Spleen (tissue), 13 donors: ENCODE measurements at places on chromosomes 5 and 9. TPM values are rescaled to one million over a fixed set of nuclear protein-coding genes. Genes with fewer than 3 reads are reported as not detected.
A peak's percentile ranks its signal among the peaks of the same experiment; 100 is the strongest.

GPR107 gene
- polyA plus RNA-seq, result 7.4 TPM

GRCh38 chr9:134908524-134909309, 9.0 kb downstream of the FCN1 start:
- no peak for DNase-seq

SLC1A1 gene
- 0.11 TPM for polyA plus RNA-seq

DNA sequence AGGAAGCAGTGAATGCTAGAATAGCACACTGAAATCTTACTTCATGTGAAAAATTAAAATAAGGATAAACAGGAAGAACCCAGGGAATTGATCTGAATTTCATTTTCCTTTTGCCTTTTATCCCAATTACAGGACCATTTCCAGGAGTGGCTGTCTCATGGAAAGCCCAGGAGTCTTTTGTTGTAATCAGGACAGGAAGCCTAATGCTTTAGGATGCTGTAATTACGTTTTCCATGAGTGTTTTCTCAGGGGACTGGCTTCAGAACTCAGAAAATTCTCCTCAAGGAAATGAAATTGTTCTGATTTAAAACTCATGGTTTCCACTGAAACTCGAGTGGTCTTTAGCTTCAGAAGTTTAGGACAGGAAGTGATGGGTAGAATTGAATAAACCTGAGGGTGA, 56.6 kb upstream of the CAMK4 start:
- DNase-seq, result no peak

GRCh38 chr5:91089758-91090157, 293.4 kb downstream of the ARRDC3 start:
- DNase-seq, result no peak

SPATA31C1 gene
- not detected for polyA plus RNA-seq

DNA sequence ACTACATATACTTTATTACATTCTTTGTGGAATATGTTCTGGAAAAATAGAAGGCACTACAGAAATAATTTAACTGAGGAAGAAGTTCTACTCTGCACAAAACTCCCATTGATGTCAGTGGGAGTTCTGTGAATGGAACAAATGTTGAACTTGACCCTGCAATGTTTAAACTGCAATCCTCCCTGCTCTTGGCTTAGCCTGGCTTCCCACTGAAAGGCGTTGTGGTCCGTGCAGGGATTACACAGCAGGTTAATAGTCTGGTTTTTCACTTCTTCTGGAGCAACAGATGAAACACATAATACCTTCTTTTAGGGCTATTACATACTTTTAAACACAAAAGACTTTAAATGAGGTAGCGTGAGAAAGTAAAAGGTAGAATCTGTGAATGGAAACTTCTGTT, 12.9 kb upstream of the ERBIN start:
- no peak for DNase-seq

DNA sequence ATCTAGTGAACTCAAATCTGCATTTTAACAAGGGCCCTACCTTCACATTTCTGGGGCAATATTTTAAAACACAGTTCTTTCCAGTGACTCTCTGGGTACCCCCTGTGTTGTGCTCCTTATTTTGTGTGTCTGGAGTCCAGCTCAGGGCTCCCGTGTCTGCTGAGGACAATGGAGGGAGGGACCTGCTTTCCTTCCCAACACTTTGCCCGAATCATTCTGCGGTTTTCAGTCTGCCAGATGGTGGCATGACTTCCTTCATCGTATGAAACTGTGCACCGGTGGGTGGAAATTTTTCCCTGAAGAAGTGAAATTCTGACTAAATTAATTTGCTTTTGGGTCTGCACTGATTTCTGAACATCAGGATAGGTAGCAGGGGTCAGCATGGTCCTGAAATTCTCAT, 153.6 kb upstream of the CD180 start:
- DNase-seq, result no peak

GRCh38 chr9:87889882-87890252, 7.2 kb downstream of the SPATA31E1 start:
- no peak for DNase-seq

GOLM1 gene
- polyA plus RNA-seq, result 6.7 TPM

FAM13B gene
- polyA plus RNA-seq, result 14.5 TPM

DNA sequence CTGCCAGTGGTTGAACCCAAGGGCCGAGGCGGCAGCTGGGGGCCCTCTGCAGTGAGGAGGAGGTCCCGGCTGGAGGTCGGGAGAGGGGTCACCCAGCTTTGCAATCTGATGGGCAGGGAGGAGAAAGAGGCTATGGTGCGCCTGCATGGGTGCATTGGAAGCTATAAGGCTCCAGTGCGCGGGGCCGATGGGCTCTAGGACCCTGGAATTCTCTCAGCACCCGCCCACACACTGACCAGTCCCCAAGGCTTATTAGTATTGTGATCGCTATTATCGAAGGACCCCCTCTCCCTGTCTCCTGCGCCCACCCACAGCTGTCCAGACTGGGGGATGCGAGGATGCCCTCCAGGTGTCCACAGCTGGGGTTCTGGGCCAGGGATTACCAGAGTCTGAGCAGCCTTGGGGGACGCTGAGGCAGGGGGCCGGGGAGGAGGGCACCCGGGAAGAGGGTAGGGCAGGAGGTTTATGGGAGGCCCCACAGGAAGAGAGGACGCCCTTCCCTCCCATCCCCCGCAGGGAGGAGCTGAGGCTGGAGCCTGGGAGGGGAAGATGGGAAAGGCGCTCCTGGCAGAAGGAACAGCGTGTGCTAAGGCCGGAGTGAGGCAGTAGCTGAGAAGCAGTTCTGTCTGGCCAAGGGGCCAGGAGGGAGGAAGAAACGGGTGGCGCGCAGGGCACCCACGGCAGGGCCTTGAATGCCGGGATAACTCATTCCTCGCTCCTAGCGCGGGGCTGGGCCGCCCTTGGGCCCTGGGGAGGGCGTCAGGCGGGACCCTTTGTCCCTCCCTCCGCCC, 24.2 kb downstream of the C9orf50 start:
- DNase-seq, result no peak

ZFP2 gene
- polyA plus RNA-seq, result 1.7 TPM

DNA sequence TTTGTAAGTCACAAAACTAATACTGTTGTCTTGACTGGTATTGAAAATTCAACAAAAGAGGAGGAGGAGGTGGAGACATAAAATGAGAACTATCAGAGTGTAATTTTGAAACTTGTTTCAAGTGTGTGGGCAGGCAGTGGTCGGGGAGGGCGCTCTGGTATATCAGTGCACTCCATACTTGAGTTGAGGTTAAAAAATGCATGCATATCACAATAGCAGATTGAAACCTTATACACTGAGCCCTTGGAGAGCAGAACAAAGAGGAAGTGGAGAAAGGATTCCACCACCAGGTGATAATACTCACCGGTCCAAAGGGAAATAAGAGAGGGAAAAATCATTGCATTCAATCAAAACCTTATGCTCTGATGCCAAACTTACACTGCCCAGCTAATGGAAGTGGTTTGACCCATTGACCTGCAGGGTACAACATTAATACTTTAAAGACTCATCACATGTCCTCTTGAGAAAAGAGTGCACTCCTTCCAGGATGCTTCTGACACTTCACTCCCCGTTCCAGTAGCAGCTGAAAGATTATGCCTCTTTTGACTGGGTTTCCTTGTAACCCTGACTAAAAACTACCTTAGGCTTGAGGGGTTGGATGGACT, 79.5 kb upstream of the FAM169A start:
- DNase-seq, result no peak

- DNase-seq, result no peak
Observed at GRCh38 chr9:95074632-95075031, 242.9 kb downstream of the FANCC start.

GRCh38 chr5:100110497-100110896, 424.7 kb upstream of the FAM174A start:
- no peak for DNase-seq

DNA sequence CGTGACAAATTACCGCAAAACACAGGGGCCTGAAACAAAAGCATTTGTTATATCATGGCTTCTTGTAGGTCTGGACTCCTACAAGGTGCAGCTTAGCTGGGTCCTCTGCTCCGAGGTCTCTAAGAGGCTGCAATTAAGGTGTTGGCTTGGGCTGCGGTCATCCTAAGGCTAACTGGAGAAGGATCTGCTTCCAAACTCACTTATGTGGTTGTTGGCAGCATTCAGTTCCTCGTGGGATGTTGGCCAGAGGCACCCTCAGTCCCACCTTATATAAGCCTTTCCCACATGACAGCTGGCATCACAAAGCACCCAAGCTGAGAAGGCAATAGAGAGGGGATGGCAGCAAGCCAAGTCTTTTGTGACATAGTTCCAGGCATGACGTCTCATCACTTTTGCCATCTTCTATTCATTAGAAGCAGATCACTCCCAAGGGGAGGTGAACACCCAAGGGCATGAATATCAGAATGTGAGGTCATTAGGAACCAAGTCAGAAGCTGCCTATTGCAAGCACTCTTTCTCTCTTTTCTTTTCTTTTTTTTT, 47.9 kb upstream of the ZBTB43 start:
- no peak for DNase-seq

PAPPA gene
- polyA plus RNA-seq, result 0.13 TPM

- DNase-seq, result no peak
Observed at GRCh38 chr5:144731786-144732185, 561.1 kb downstream of the KCTD16 start.

SPATA31A3 gene
- polyA plus RNA-seq, result not detected

GRCh38 chr5:151896031-151896691, 28.5 kb downstream of the GLRA1 start:
- DNase-seq, result no peak

DNA sequence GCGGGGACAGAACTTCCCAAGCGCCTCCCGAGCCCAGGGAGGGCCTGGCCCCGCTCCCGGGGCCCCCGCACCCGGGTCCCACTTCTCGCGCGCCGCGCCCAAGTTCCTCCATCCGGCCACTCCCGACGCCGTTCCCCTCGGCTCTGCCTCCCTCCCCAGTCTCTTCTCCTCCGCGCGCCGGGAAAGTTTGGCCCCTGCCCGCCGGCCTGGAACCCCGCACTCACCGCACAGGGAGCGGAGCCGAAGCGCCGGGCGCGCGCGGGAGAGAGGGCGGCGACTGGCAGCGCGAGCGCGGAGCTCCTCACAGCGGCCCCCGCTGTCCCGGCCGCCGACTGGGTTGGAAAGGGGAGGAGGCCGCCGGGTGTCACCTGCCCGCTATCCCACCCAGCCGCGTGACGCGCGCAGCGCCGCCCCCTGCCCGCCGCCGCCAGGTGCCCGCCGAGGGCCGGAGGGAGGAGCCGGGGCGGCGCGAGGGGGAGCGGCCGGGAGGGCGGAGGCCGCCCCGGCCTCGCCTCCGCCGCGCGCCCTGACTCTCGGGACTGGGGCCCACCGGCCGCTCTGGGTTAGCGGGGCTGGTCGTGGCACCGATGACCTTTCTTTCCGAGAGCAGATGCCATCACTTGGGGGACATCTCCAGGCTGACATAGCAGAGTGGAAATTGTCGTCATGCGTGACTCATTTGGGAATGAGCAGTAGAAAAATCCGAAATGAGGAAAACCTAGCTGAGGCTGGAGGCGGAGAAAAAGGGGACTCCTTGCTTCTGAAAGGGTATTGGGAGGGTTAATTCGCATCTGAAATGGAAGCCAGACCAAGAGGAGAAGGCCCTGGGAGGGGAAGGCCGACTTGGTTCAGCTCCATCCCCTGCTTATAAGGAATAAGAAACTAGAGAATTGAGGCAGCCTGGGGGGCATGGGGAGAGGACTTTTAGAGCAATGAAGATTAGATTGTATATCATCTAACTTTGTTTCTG, at the start of gene ELOVL7:
Gene ELOVL7 (minus strand): TSS at position 334 of the 970 bp plus-strand sequence. CDS start 56,872 bp downstream, outside the sequence.
- DNase-seq, result peak; percentile 80

- no peak for DNase-seq
Observed at GRCh38 chr5:72255670-72256069, 64.4 kb downstream of the MRPS27 start.

DNA sequence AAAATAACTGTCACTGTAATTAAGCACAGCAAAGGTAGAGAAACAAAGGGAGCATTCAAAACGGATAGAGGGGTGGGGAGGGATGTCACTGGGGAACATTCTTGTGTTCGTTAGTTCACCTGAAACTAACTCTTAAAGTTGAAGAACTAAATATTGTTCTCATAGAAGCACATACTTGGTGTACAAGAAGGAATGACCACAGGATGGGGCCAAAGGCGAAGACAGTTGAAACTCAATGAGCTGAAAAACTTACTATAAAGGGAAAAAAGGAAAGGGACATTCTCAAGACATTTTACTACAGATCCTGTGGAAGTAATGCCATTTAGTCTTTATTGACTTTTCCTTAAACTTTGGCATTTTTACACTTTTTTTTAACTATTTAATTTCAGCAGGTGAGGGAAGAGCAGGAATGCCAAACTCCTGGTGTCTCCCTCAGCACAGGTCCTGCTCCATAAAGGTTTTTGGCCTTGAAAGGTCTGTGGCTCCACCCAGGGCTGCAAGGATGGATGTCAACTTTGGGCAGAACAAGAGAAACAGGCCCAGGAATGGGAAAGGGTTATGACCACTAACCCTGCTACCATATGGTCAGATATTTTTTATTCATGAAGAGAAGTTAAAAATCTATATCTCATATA, 197.6 kb upstream of the RASA1 start:
- no peak for DNase-seq

DNA sequence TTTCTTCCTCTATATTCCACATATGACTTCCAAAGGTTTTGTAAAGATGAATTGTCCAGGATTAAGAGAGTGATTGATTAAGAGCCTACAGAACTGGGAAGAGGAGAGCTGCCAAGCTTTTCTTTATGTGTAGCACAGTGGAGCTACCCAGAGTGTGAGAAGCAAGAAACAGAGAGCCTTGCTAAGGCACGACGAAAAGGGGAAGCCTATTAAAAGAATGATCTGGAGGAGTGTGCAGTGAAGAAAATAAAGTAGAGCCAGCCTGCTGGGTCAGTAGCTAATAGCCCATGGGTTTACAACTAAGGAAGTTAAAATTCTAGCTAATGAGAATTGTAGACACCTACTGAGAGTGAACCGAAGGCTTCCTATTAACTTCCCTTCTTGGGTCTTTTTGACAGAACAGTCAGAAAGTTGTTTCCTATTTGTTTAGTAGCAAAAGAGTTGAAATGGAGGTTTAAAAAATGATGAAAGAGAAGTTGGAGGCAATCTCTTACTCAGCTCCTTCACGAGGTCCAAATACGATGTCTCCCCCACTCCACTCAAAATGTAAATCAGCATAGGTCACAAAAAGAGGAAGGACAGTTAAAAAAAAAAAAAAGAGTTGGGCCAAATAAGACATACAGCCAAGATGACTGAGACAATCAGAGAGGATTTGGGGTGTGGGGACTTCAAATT, 957 bp upstream of the PRR16 start:
- no peak for DNase-seq

DNA sequence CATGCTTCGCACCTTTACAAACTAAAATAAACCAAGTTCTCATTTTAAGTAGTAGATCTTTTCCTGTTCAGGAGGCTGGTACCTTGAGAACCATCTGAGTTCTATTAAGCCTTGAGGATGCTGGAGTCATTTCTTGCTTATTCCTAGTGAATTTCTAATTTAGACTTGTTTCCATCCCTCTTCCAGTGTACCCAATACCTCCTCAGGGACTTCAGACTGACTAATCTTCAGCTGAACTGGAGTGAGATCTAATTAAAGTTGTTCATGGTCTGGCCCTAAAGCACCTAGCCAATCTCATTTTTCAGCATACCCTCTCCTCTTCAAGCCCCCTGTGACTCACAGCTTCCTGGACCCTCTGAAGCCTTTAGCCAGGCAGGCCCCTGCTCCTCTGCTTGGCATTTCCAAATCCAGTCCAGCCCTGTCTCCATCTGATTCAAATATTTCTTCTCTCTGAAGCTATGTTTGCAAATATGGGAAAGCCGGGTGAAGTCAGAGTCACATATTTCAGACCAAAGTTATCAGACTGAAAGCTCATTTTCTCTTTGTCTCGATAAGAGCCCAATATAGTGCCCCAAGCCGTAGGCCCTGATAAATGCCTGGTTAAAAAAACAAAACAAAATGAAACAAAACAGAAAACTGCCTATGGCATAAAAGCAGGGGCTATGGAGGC, 19.4 kb upstream of the TNFSF15 start:
- no peak for DNase-seq

IRX1 gene
- polyA plus RNA-seq, result not detected

WNT8A gene
- polyA plus RNA-seq, result not detected
